Islet precursor cell (in vitro differentiated cells): ENCODE measurements at places on chromosomes 12 and 14.

DNA sequence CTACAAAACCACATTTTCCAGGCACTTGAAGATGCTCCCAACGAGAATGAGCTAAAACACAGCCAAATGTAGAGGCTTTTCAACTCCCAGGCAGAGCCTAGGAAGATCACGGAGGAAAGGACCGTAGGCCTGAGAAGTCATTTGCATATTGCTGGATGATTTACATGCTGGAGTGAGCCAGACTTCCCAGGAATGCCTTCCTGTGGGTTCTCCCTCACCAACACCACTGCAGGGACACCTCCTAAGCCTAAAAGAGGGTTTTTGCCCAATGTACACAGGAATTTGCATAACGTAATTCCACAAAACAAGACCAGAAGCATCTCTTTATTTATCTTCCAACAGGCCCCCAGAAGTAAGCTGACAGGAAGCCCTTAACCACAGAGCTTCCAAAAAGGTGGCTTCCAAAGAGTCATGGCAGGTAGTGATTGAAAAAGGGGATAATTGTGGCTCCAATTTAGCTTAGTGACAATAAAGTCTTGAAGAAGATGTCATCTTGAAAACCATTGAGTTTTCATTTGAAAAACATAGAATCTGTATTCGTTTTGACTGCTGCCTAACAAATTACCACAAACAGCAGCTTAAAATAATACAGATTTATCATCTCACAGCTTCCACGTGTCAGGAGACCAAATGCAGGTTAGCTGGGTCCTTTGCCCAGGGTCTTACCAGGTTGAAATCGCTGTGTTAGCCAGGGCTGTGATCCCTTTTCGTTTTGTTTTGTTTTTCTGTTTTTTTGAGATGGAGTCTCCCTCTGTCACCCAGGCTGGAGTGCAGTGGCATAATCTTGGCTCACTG lies 116.2 kb downstream of the EGLN3 start:
- DNase-seq = no peak

- DNase-seq = no peak
Observed at GRCh38 chr12:25433024-25433423, 120.1 kb downstream of the LMNTD1 start.

DNA sequence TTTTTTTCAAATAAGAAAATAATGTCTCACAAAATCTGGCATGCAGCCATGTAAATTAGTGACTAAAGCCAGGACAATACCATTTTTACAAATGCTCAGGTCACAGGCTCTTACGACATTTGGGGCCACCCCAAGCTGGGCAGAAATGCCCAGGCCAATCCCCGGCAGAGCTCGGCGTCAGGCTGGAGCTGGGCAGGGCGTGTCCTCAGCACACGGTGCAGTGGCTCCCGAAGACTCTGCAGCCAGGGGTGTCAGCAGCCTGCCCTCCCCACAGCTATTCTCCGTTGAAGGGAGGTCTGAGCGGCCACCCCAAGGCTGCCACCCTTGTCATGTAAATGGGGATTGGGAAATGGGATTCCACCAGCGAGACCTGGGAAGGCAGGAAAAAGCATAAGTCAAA lies 158.6 kb downstream of the DICER1 start:
- no peak for DNase-seq

- DNase-seq = no peak
Observed at GRCh38 chr14:95477411-95478269, 38.8 kb downstream of the SYNE3 start.

DNA sequence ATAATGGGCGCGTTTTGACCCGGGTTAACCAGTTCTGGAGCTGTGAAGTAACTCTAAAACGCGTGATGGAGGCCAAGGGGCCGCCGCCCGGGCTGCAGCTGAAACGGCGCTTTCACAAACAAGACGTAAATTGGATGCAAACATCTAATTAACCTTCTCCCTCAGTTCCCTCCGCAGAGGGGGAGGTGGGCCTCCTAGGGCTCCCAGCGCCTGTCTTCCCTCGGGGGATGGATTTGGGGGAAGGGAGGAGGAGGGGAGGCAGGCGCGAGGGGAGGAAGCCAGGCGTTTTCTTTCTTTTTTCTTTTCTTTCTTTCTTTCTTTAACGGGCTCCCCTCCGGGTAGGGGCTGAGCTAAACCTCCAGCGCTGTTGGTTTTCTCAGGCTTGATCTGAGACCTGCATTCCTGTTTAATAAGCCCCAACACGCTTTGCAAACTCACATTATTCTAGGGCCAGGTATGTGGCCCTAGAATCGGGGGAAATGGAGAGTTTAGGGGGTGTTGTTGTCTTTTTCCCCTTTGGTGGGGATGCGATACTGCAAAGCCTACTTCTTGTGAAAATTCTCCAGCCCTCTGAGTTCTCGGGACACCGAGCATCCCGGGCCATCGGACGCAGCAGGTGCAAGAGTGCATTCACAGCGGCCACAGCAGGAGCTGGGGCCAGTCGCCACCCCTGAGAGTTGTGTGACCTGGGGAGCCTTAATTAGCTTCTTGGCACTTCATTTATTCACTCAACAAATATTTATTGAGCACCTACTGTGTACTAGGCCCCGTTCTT lies 43.6 kb upstream of the LHX5 start:
- no peak for DNase-seq

- DNase-seq = peak; percentile 74
Observed at GRCh38 chr12:96980991-96981414, 73.9 kb downstream of the NEDD1 start.

DNA sequence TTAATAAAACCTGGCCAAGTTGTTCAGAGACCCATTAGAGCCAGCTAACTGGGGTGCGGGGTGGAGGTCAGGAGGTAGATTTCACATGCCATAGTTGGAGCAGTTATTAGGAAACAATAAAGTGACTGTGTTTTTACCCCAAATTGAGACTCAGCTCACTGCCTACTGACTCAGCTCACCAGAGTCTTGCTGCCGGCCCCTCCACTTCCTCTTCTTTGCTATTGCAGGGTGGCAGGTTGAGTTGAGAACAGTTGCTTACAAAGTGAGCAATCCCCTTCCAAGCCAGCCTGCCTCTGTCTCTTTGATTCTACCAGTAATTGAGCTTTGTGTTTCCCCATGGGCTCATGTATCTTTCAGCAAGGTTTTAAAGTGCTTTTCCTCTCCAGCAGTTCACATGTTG lies 12.9 kb downstream of the ST8SIA1 start:
- peak; percentile 75 for DNase-seq

DNA sequence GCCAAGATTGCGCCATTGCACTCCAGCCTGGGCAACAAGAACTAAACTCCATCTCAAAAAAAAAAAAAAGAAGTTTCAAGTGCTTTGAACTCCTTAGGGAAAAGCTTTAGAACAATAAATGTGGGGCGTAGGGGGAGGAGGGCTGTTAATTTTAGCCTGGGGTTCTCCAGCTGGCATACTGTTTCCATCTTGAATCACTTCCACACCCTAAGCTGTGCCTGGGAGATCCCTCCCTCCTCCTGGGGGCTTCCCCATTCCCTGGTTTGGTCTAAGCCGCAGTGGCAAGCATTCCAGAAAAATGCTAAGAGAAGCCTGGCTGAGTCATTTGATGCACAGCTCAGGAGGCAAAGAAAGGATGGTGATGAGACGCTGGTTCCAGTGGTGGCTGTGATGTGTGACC lies 2.3 kb upstream of the ZNF384 start:
- DNase-seq = peak; percentile 70

- no peak for DNase-seq
Observed at GRCh38 chr12:113445544-113446171, 23.5 kb downstream of the SDSL start.

GRCh38 chr12:11805043-11805442 lies 155.6 kb downstream of the ETV6 start:
- DNase-seq = no peak

DNA sequence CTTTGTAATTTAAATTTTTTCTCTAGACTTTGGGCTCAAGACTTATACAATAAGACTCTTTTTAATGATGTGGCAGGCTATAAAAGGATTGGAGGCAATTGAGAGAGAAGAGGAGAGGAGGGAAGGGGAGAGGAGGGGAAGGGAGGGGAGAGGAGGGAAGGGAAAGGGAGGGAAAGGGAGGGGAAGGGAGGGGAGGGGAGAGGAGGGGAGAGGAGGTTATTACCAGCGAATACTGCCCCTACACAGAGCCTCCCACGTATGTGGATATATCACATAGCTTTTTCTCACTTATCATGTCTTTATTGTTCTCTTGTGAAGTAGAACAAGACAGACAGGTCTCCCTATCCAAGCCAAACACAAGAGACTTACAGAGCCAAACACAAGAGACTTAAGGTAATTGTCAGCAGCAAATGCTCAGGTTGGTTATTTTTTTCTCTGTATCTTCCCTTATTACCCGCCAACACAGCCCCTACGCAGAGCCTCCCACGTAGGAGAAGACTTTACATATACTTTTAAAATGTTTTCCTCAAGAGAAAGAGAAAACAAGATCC lies 63.1 kb downstream of the DRAM1 start:
- DNase-seq = no peak

DNA sequence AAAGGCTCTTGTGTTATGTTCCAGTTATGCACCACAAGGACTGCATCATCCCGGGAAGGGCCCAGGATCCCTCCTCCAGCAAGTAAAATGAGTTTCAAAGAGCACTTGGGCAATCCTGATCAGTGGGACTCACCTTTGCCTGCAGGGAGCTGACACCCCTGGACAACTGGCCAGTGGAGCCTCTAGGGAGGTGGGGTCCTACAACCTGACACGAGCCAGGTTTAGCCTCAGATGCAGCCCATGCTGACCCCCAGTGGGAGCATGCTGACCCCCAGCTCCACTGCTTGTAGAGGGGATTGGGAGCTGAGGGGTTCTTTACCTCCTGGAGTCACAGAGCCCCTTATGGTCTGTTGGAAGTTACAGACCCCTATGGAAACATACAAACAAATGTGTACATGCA lies 365.8 kb downstream of the CACNA1C start:
- DNase-seq = no peak

- DNase-seq = no peak
Observed at GRCh38 chr14:30520536-30520935, 38.4 kb upstream of the G2E3 start.

DNA sequence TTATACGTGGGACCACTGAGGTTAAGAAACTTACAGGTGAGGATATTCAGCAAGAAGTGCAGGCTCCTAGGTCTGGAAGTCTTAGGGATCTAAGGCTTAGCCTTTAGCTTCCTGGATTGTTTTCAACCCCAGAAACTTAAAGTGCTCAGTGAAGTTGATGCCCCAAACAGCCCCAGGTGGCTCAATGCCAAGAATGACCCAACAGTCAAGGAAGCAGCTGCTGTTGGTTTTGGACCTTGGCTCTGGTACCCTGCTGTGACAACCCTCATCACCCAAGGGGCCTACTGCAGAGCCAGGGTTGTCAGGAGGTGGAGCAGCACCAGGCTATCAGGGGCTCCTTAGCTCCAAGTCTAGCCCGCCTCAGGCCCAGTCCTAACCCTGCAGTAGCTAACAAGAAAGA lies 36.8 kb downstream of the VDR start:
- DNase-seq = no peak

- no peak for DNase-seq
Observed at GRCh38 chr12:51714666-51715065, 123.6 kb downstream of the SCN8A start.

GRCh38 chr14:23641915-23642588 lies 5.9 kb downstream of the DHRS2 start:
- DNase-seq = no peak

DNA sequence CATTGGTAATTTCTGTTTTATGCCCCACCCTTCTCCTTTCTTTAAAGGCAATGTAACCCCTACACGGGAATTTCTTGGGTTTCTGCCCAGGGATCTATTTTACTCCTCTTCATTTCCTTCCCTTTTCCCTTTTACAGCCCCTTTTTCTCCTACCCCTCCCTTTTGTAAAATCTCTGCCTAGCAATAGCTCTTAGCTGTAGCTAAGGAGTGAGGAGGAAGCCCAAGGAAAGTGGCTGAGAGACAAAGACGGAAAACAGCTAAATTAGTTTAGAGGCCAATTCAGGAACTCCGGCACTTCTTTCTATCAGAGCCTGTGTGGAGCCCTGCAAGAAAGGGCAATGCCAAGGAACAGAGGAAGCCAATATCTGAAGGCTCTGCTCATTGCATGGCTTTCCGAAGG lies 40.3 kb downstream of the SOCS2 start:
- no peak for DNase-seq
